Fibroblast of skin of right quadriceps (primary cell): ENCODE measurements at places on chromosomes 13 and 19.

DNA sequence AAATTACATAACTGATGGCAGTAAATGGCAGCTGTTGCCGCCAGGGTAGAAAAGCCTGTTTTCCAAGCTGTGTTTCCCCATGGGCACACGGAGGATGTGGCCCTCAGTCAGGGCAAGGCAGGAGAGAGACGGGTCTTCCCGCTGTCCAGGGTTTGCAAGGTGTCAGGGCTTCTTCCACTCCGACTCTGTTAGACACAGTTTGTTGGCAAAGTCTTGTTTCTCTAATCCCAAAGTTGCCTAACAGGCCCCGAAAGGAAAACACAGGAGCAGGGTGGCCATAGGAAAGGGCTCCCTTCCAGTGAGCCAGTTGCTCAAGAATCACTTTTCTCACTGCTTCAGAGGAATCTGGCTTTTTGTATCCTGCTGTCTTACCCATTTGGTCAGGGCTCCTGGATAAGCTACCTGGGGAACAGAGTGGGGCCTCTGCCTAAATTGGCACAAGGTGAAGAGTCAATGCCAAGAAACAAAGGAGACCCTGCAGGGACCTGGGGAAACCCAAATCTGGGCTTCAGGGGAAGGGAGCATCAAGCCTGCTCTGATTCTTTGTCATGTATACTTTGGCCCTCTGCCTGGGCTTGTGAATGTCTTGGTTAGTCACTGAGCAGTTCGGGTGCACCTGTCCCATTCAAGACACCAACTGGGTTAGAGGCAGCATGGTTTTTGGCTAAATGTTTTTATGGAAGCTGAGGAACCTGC is 29.0 kb upstream of the CXCL17 start:
- DNase-seq, result peak; percentile 20

- no peak for DNase-seq
These were observed 10.6 kb downstream of the RFC3 start for GRCh38 chr13:33828431-33829129.

DNA sequence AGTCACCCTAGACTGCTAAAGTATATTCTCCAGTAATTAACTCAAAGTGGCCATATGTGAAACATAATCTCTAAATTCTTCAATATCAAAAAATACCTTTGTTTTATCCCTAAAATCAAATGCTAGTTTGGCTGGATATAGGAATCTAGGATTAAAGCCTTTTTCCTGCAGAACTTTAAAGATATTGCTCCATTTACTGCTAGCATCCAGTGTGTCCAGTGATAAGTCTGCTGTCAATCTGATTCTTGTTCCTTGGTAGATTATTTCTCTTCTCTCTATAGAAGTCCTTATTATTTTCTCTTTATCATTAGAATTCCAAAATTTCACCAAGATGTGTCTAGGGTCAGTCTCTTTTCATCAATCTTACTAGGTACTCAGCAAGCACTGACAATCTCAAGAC is 384.6 kb downstream of the FGF14 start:
- DNase-seq, result no peak

GRCh38 chr13:91216928-91217700 is 130.4 kb upstream of the MIR17HG start:
- DNase-seq, result no peak

- DNase-seq, result no peak
These were observed 98.3 kb downstream of the TUBA3C start for GRCh38 chr13:19083340-19083739.

DNA sequence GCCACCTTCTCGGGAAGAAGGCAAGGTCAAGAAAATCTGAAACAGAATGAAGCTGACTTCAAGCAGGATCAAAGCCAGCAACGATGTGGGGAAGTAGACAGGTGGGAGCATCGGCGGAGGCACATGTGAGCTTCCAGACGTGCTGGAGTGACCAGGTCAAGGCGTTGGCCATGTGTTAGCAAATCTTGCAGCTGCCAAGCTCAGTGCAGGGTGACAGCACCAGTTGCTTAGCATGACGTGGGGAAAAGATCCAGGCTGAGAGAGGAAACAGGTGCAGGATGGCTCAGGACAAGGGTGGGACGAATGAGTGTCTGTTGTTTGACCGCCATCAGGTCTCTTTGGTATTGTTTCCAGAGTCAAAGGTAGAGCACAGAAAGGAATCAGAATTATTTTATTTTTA is 92.3 kb downstream of the TNFSF13B start:
- DNase-seq, result no peak

DNA sequence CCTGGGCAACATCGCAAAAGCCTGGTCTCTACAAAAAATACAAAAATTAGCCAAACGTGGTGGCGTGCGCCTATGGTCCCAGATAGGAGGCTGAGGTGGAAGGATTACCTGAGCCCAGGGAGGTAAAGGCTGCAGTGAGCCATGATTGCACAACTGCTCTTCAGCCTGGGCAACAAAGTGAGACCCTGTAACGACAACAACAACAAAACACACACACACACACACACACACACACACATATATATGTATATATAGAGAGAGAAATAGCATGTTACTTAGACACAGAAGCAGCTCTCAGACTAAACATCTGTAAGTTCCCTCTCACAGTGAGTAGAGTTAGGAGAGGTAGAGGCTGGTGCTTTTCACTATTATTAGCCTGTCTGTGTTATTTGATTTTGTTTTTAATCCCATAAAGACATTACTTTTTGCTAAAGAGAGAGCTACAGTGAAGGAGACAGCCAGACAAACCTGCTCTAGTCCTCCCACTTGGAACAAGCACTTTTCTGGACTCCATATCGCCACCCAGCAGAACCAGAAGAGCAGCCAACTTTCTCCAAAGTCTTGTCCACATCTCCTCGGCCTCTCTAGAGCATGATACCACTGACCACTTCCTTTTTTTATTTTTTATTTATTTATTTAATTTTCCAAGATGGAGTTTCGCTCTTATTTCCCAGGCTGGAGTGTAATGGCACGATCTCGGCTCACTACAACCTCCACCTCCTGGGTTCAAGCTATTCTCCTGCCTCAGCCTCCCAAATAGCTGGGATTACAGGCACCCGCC is 2.8 kb upstream of the LIN7B start:
- no peak for DNase-seq

GRCh38 chr19:21576481-21576880 is 71.1 kb downstream of the ZNF429 start:
- DNase-seq, result no peak

GRCh38 chr13:110017379-110017778 is 231.0 kb upstream of the IRS2 start:
- DNase-seq, result peak; percentile 97

GRCh38 chr13:98275681-98276171 is 98.7 kb upstream of the RNF113B start:
- DNase-seq, result peak; percentile 59

- no peak for DNase-seq
These were observed 43.1 kb upstream of the AMER2 start for GRCh38 chr13:25215253-25215575.

DNA sequence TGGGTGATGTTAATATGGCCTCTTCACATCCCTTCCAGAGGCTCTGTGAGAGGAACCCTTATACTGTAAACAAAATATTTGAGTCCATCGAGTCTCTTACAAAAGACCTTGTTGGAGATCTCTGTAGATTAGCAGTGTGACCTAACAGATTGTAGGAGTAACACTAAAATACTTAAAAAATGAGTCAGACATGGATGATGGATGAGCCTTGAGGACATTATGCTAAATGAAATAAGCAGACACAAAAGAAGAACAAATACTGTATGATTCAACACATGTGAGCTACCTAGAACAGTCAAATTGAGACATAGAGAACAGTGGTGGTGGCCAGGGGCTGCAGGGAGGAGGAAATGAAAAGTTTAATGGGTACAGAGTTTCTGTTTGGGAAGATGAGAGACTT is 152.2 kb upstream of the UBL3 start:
- DNase-seq, result peak; percentile 86

DNA sequence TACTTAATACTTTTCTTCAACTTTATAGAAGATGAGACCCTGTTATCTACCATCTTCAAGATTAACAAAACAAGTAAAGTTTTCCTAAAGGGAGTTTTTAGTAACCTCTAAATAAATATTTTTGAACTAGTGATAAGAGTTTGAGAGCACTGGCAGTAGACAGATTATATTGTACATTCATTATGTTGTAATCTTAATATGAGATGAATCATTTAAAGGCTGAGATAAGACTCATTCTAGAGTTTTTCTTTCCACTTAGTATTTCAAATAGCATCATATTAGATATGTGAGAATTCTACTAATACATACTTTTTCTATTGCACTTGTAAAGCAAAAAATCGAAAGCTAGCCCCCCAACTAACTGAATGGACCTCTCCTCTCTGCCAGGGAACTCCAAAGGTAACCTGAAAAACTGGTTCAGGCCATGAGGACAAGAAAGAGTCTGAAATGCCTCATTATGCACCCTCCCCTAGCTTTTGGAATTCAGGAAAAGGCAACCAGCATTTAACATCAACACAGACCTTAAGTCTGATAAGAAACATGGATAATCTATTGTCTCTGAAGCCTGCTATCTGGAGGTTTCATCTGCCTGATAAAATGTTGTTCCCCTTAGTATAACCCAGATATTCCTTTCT is 875.4 kb upstream of the SLC10A2 start:
- no peak for DNase-seq

DNA sequence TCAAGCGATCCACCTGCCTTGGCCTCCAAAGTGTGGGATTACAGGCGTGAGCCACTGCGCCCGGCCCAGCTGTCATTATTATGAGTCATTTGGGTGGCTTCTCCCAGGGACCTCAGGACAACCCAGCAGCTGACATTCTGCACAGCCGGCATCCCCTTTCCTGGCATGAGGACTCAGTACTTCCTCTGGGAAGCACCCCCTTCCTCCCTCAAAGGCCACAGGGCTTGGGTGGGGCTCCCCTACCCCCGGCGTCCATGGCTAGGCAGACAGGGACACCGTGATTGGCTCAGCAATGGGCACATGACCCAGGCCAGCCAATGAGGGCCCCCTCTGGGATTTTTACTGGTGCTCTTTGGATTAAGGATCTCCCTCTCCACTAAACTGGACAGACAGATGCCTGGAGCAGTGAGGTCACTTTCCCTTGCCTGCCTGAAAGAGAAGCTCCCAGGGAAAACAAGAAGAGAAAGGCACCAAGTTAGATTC is 6.0 kb downstream of the KANK2 start:
- peak; percentile 46 for DNase-seq

- DNase-seq, result peak; percentile 81
These were observed 229.7 kb downstream of the KCNRG start for GRCh38 chr13:50244713-50245574.

GRCh38 chr13:38819053-38819452 is 132.2 kb downstream of the FREM2 start:
- DNase-seq, result peak; percentile 5

DNA sequence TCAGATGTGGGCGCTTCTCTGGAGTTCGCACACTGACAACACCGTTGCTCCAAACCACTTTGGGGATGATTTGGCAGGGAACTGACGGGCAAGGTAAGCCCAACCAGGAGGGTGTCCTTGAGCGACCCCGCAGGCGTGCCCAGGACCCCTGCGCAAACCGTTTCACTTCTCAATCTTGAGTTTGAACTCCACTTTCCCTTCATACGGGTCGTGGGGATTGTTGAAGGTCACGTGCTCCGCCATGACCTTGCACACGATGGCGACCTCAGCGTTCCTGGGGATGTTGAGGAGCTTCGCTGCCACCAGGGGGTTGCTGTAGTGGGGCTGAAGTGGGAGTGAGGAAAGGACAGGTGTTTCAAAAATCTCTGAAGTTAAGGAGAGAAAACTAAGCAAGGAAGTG is 8.8 kb downstream of the ATP4B start:
- no peak for DNase-seq
